ENCODE measurements at places on chromosomes 6 and 20. TPM values are rescaled to one million over a fixed set of nuclear protein-coding genes. Genes with fewer than 3 reads are reported as not detected.
A peak's percentile ranks its signal among the peaks of the same experiment; 100 is the strongest.

DNA sequence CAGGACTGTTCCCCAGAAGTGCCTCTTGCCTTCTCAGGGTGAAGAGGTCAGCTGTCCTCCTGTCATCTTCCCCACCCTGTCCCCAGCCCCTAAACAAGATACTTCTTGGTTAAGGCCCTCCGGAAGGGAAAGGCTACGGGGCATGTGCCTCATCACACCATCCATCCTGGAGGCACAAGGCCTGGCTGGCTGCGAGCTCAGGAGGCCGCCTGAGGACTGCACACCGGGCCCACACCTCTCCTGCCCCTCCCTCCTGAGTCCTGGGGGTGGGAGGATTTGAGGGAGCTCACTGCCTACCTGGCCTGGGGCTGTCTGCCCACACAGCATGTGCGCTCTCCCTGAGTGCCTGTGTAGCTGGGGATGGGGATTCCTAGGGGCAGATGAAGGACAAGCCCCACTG lies 9.8 kb downstream of the PI16 start:
- no peak for DNase-seq

GRCh38 chr6:34195726-34196115 lies 41.0 kb upstream of the HMGA1 start:
- no peak for DNase-seq

GRCh38 chr20:17644451-17644850 lies 37.6 kb downstream of the RRBP1 start:
- peak; percentile 53 for DNase-seq

The WFDC10B gene
- total RNA-seq: 1.9 TPM

The F13A1 gene
- 5.4 TPM for total RNA-seq

The FERMT1 gene
- total RNA-seq: 31.9 TPM
